Sciatic nerve (tissue), 2 donors: ENCODE measurements at places on chromosomes 6 and 20. TPM values are rescaled to one million over a fixed set of nuclear protein-coding genes. Genes with fewer than 3 reads are reported as not detected.

The BAG2 gene
- 6.1 TPM for total RNA-seq

GRCh38 chr20:32706486-32706885 is 32.7 kb upstream of the C20orf203 start:
- no peak for DNase-seq

- DNase-seq, result no peak
These were observed 461.2 kb downstream of the EPM2A start for GRCh38 chr6:145274083-145274482.

DNA sequence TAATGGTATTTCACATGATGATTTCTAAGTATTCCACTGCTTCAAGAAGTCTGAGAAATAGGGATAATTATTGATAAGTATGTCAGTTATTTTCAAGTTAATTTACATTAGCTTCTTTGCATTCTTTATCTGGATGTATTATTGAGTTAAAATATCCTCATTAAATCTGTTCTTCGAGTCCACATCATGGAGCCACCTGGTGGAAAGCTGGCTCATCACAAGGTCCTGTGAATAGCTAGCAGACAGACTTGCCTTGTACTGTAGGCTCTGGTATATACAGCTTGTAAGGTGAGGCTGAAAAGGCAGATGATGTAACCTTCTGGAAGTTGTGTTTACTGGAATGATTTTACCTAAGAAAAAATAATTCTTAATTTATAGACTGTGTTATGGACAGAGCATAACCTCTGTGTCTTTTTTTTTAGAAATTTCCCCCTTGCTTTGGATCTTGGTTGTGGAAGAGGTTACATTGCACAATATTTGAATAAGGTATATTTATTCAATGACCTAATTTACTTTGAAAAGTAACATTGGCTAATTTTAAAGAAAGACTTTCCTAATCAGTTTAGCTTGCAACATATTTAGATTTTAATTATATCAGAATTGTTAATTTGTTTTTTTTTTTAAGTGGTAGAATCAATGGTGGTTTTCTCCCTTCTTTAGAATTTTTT is 3.5 kb downstream of the NDUFAF5 start:
- DNase-seq, result peak; percentile 58

- no peak for DNase-seq
These were observed 67.3 kb downstream of the ATP9A start for GRCh38 chr20:51700809-51701285.

- DNase-seq, result no peak
These were observed 17.6 kb downstream of the EEF1A1 start for GRCh38 chr6:73503027-73503772.

The RBBP8NL gene
- total RNA-seq, result not detected

The MYB gene
- total RNA-seq, result 0.22 TPM

The PHF1 gene
- total RNA-seq, result 107 TPM

- no peak for DNase-seq
These were observed 10.3 kb downstream of the CLDN20 start for GRCh38 chr6:155274106-155274505.

The BHLHE23 gene
- not detected for total RNA-seq

DNA sequence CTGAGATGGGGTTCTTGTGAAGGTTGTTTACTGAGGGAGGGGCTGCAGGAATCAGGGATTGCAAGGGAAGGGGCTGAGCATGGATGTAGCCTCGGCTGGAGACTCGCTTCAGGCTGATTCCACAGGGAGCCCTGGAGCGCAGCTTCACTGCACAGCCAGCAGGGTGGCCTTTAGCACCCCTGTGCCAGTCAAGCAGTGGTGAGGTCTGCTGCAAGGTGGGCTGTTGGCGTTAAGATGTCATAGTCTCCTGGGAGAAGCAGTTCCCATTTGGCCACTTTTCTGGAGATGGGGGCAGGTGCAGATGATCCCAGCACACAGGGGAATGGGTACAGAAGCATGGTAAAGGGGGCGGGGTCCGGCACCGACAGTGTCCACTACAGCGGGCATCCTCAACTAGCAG is 126.3 kb downstream of the TOX2 start:
- DNase-seq, result peak; percentile 22

The KCNK16 gene
- total RNA-seq, result not detected

- DNase-seq, result no peak
These were observed 536 bp upstream of the MTFR2 start for GRCh38 chr6:136250686-136251008.

The BPIFB1 gene
- 2.1 TPM for total RNA-seq

DNA sequence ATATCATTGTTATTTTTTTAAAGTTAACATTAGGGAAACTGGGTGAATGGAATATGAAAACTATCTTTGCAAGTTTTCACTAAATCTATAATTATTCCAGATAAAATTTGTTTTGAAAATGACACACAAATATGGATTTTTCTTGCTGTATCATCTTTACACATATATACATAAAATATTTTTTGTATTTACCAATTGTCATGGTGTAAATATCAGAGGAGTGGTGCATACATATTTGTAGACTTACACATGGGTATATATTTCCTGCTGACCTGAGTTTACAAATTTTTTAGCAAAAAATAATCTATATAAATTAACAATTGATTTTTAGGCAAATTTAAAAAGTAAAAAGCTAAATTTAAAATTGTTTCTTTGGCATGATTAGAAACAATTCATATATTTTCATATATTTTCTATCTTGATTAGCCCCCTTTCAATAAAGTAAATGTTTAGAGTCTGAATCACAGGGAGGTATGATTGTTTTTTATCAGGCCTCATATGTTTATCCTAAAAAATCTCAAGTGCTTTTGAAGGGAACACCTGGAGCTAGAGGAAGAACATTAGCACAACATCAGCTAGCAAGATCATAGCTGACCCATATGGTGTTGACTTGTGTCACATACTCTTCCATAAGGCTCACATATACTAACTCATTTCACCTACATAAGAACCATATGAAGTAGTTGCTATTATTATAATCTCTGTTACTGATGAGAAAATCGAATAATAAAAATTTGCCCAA is 671.8 kb upstream of the GJE1 start:
- no peak for DNase-seq

DNA sequence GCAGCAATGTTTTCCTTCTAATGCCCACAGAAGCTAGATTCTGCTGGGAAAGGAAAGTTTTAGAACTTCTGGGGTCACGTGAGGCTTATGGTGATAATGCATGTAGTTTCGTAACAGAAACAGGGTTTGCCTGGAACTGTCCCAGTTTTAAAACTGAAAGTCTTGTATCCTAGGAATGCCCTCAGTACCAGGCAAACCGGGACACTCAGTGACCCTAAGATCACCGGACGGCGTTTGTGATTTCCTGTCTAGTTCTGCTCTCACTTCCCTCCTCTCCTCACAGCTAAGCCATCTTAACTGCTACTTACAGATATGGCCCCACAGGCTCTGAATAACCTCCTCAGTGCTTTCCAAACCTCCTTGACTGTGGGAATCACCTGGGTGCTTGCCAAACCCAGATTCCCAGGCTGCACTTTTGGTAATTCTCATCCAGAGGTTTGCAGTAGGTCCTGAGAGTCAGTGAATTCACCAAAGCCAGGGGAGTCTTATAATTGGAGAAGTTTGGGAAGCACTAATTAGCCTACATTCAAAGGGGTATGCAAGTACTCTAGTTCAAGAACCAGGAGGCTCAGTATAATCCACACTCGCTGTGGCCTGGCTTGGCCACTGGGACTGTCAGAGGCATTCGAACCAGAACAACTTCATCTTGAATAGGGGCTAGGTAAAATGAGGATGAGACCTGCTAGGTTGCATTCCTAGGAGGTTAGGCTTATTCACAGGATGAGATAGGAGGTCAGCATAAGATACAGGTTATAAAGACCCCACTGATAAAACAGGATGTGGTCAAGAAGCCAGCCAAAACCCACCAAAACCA is 231.6 kb upstream of the MYLIP start:
- no peak for DNase-seq

GRCh38 chr6:46440141-46440540 is 51.1 kb downstream of the RCAN2 start:
- DNase-seq, result no peak

The SYNGAP1 gene
- 30.2 TPM for total RNA-seq

DNA sequence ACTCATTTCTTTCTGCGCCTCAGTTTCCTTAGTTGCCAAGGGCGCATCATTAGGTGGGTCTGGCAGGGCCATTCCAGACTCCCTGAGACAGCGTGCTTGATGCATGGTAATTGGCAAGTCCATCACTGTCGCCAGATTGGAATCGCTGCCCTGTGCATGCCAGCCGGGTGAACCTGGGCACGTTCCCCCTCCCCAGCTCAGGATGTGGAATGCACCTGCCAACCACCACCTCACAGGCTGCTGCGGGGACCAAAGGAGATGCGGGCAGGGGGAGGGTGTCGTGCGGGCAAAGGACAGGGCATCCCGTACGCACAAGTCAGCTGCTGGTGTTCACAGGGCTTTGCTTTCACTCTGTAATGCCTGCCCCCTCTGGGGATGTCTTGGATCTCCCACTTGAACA is 36.4 kb upstream of the PMEPA1 start:
- DNase-seq, result no peak

GRCh38 chr6:21591446-21591845 is 2.1 kb upstream of the SOX4 start:
- no peak for DNase-seq

DNA sequence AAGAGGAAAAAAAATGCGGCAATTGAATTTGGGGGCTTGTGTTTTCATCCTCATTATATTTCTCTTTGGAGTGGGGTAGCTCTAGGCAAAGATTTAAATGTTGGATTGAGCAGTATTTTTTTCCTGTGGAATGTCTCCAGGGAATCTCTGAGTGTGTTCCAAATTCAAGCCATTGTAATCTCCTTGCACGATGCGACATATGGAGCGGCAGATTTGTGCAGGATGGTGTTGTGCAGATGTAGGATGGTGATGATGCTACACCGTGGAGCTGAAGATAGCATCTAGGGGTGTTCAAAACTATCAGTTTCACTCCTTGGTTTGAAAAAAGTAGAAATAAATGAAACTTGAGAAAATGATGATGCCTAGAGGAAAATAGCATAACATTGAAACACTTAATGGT is 777.5 kb upstream of the EPHA7 start:
- DNase-seq, result no peak

DNA sequence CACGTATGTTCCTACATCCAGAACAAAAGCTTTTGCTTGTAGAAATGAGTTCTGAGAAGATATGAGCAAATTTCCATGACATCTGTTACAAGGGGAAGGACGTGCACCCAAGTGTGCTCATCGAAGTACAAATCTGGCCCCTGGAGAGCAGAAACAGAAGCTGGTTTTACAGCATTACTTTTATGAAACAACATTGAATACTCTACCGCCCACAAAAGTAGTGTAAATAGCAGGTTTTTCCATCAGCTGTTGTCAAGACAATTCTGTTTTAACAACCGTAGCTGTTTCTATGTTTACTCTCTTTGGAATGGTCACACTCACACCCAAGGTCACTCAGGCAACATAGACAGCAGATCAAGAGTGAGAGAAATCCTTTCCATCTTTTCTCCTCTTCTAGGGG is 114.2 kb upstream of the SSTR4 start:
- DNase-seq, result no peak
